ENCODE measurements at places on chromosomes 5 and 9.
A peak's percentile ranks its signal among the peaks of the same experiment; 100 is the strongest.

DNA sequence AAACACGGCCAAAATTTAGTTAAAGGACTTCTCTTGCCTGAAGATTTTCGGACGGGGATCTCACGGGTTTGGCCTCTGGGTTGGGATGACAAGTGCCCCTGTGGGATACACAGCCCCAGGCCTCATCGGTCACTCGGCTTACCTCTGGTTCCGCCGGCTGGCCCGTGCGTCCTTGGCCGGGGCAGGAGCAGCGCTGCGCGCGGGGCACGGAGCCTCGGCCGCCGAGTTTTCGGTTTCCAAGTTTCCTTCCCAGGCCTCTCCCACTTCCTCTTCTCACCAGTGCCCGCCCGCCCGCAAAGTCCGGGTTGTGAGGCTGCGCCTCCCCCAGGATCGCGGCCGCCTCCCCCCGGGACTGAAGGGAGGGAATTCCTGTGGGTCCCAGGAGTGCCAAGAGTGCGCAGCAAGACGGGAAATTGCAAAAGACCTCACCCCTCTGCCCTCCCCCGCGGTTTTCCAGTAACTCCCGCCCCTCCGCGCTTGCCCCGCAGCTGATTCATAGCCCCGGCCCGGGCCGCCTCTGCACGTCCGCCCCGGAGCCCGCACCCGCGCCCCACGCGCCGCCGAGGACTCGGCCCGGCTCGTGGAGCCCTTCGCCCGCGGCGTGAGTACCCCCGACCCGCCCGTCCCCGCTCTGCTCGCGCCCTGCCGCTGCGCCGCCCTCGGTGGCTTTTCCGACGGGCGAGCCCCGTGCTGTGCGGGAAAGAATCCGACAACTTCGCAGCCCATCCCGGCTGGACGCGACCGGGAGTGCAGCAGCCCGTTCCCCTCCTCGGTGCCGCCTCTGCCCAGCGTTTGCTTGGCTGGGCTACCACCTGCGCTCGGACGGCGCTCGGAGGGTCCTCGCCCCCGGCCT, at the start of gene OSMR:
Gene OSMR, plus strand, starts transcription at position 487 of the 853 bp plus-strand sequence. CDS start 23,033 bp downstream, outside the sequence.
- DNase-seq: peak; percentile 93

DNA sequence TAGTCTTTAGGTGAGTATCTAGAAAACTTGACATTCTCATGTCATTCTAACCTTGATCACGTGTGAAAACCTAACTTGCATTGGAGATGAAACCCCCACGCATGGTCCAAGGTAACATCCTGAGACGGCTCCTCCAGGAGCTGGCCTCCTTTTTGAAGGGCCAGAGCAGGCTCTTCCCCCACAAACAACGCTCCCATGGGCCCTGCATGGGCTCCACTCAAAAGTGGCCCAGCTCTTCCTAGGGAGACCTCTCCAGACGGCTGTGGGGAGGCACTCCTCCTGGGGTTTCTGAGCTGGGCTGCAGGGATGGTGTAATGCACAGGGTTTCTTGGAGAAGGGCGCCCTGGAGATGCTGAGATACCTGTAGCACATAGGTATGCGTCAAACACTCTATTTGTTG, 296.2 kb upstream of the IRX1 start:
- DNase-seq: no peak

DNA sequence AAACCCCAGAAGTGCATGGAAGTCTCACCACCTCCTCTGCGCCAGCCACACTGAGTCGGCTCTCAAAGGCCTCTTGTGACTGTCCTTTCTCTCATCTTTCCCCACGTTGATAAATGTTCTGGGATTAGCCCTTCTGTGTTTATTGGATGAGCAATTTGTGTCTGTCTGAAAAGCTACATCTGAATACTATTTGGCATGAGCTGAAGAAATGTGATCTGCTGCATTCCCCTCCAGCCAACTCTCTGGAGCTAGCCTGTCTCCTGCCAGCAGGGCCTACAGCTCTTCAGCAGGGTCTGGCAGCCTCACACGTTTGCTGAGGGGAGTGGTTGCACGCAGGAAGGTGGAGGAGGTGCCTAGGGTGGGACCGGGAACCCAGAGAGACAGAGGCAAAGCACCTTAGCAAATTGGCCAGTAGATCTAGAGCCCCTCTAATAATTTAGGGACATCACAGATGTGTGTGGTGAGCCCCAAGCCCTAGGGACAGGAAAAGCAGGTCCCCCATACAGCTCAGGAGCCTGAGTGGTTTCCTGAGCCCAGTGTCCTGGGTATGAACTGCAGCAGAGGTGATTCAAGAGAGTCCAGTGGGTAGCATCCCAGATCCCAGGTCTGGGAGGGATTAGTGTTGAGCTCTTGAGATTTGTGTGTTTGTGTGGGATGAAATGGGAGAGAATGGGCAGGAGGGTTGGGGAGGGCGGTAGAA, 20.5 kb upstream of the B4GALT1 start:
- peak; percentile 75 for DNase-seq

- no peak for DNase-seq
These were observed 54.4 kb downstream of the NEURL1B start for GRCh38 chr5:172695232-172696054.

DNA sequence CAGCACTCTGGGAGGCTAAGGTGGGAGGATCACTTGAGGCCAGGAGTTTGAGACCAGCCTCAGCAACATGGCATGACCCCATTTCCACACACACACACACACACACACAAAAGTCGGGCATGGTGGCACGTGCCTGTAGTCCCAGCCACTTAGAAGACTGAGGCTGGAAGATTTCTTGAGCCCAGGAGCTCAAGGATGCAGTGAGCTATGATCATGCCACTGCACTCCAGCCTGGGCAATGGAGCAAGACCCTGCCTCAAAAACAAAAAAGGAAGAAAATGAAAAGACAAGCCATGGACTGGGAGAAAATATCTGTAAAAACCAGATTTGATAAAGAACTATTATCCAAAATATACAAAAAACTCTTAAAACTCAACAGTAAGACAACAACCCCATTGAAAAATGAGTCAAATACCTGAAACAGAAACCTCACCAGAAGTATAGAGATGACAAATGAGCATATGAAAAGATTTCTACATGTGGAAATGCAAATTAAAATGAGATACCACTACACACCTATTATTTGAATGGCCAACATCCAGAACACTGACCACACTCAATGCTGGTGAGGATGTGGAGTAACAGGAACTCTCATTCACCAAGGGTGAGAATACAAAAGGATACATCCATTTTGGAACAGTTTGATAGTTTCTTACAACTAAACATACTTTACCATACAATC, 24.7 kb downstream of the DNAJA1 start:
- no peak for DNase-seq

- DNase-seq: no peak
These were observed 83.7 kb downstream of the PDE8B start for GRCh38 chr5:77294185-77294584.

- no peak for DNase-seq
These were observed 70.5 kb upstream of the ZNF618 start for GRCh38 chr9:113805486-113806132.

- no peak for DNase-seq
These were observed 3.4 kb downstream of the VCAN start for GRCh38 chr5:83474991-83475390.

DNA sequence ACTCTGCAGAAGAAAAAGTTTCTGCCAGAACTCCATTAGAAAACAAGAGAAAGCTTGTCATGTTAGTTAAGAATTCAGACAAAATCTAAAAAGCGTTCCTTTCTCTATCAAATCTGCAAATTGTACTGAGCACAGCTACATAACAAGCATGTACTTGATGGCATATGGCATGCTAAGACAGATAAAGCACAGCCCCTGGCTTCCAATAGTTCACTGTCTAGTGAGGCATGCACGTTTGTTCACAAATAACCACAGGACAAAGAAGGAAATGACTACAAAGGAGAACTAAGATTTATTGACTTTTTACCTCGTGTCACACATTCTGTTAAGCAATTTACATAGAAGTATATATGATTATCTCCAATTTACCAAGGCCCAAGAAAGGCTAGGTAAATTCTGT, 518.2 kb upstream of the TLE4 start:
- DNase-seq: no peak

All from BJ (cell line).